KBM-7 (cell line): ENCODE measurements at places on chromosomes 12 and 14.

DNA sequence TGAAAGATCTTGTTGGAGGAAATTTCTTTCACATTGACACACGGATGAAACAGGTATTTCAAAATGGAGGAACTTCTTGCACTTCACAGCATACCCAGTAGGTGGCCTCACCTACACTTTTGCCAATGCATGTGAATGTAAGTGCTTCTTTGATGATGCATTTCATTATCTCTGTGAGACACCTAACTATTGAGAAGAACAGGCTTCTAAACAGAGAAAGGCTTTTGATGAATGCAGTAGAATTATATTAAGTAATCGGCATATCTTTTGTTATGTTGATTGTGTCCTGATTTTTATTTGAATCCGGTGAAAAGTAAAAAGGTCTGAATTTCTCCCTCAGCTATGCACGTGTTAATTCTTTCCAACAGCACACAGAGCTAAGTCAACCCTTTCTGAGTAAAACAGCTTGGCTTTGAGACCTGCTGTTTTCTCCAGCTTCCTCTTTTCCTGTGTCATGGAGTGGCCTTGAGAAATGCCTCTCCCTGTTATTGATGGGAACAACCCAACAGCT lies 399.0 kb downstream of the NAV3 start:
- peak; percentile 41 for DNase-seq

- DNase-seq, result peak; percentile 77
These were observed 9.0 kb upstream of the OR6J1 start for GRCh38 chr14:22653012-22653621.

- DNase-seq, result no peak
These were observed 63.9 kb upstream of the RMST start for GRCh38 chr12:97398704-97399103.

GRCh38 chr12:64385019-64385418 lies 5.5 kb downstream of the C12orf56 start:
- DNase-seq, result no peak

- DNase-seq, result no peak
These were observed 50.4 kb downstream of the SLC6A15 start for GRCh38 chr12:84862186-84862585.

DNA sequence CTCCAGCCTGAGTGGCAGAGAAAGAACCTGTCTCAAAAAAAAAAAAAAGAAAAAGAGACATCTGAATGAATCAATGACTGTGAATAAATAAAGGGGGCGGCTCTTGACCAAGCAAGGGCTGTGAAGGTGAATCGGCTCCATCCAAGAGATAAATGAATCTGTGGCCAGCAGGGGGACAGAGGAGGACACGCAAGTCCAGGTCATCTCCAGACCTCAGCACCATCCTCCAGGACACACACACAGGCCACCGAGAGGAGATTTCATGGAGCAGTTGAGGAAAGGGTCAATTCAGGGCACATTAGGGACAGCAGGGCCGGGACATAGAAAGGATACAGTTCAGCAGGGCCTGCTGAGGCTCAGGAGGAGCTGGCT lies 21.6 kb downstream of the TRPV4 start:
- DNase-seq, result no peak

DNA sequence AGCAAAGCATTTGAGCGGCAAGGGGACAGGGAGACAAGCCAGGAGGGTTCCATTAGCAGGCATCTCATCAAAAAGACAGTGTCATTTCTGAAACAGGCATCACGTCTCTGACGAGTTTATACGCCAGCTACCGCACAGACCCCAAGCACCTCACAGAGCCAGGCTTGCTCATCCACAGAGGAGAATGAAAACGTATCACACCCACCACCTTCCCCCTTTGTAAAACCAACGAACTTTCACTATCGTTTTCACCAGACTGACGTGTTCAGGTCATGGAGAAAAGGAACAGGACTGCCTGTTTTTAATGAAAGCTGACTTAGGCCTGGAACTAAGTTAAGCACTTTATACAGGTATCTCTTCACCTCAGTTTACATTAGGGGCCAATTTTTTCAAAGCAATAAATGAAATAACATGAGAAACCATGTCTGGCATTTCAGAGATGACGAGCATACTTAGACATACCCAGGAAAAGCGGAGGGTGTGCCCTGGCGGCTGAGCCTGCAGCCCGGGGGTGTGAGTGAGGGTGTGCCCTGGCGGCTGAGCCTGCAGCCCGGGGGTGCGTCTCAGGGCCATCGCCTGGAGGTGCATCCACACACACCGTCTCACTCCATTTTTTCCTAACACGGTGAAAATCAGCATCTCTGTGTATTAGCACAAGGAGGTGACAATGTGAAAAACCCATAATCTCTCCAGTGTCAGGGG lies 41.9 kb downstream of the STX2 start:
- no peak for DNase-seq

- DNase-seq, result peak; percentile 58
These were observed 707 bp downstream of the CPSF6 start for GRCh38 chr12:69239922-69240630.

DNA sequence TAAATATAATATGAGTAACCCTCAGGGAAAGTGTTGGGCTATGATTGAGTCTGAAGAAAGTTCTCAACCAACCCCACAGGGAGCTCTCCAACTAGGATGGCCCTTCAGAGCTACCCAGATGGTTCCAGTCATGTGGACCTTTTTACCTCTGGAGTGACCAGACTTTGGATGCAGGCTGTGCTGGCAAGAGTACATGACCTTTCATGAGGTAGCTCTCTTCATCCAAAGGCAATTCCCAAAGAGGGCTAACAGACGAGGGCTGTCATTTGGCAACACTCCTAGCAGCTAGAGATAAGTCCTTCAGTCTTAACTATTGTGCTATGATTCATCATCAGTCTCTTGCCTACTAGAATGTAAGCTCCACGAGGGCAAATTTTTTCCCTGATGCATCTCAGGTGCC lies 75.4 kb downstream of the DUSP6 start:
- no peak for DNase-seq

DNA sequence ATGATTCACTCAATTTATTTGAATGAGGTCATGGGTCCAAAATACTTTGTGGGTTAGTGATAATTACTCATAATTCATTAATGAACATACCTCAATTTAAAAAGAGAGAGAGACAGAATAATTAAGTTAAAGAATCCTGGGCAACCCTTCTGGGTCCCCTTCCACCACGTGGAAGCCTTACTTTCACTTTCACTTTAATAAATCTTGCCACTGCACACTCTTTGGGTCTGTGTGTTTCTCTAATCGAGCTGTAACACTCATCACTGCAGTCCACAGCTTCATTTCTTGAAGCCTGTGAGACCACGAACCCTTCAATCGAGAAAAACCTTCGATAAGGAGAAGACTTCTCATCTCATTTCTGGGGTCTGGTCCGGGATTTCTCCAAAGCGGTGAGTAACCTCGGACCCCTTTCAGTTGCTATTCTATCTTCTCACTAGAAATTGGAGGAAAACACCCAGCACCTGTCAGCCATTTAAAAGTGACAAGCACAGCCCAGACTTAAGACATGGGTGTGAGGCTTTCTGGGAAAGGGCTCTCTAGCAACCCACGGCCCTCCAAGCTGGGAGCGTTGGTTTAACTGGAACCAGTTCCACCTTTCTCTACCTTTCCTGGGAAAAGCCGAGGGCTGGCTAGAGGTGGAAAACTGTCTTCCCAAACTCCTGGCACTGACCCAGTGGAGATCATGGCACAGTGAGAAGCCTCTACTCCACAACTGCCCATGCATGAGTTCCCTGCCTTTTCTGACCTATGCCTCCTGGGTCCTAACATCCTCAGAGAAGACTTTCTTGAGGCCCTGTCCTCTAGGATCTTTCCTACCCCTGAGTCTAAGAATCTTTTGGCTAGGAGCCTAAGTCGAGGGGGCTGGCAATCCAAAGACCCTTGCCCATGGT lies 148.8 kb upstream of the ATF7IP start:
- peak; percentile 11 for DNase-seq

GRCh38 chr14:60166142-60166541 lies 944 bp upstream of the DHRS7 start:
- no peak for DNase-seq

DNA sequence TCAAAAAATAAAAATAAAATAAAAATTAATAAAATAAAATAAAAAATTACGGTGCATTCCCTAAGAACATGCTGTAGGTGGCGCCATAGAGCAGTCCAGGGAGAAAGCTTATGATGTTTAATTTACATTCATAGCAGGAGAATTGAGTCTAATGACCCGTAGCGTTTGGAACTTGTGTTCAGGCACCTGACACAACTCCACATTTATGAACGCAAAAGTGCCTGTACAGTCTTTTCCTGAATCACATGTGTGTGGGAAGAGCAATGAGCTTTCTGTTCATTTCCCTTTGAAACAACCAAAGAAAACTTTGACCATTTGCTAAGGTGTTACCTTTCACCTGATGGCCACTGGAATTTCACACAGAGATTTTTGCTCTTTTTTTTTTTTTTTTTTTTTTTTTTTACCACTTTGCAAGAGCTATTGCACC lies 60.6 kb upstream of the KCNA1 start:
- DNase-seq, result no peak

GRCh38 chr14:84095681-84096080 lies 1434.3 kb upstream of the FLRT2 start:
- no peak for DNase-seq

- no peak for DNase-seq
These were observed 830.0 kb upstream of the NOVA1 start for GRCh38 chr14:27427796-27428195.

DNA sequence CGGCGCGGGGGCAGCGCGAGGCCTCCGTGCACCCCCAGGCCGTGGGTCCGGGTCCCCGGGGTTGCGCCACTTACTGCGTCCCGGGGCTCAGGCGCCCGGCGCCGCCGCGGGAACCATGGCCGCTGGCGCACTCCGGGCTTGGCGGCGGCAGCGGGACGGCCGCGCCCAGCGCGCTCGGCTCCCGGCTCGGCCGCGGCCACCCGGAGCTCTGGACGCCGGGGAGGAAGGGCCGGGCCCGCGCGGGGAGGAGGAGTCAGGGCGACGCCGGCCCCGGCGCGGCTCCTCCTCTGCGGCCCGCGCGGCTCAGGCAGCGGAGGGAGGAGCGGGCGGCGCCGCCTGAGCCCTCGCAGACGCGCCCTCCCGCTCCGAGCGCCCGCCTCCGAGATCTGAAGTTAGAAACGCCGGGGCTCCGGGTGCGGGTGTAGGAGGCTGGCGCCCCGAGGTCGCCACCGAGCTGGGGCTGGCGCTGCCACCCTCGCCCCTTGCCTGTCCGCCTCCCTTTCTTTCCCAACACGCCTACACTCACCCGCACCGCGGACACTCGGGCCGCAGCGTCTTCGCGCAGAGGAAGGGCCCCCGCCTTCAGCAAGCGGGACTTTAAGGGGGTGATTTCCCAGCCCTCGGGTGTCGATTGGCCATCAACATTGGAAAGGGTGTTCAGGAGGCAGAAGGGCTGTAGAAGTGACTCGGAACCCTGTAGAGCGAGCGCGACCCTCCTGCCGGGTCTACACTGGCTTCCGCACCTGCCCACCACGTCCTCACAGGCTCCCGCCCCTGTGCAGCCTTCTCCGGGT lies at the start of gene NIN:
NIN (minus strand) TSS at position 231 of the 794 bp plus-strand sequence. CDS start 9,106 bp downstream, outside the sequence.
- DNase-seq, result peak; percentile 77

GRCh38 chr12:89880690-89881350 lies 172.2 kb upstream of the ATP2B1 start:
- no peak for DNase-seq

GRCh38 chr12:111766608-111767361 lies at the start of gene ALDH2:
TSS of gene ALDH2 (plus strand) at chr12:111766933. CDS start at chr12:111766983, 50 bp downstream.
- no peak for DNase-seq

- DNase-seq, result no peak
These were observed 65.1 kb downstream of the SINHCAF start for GRCh38 chr12:31260840-31261239.

DNA sequence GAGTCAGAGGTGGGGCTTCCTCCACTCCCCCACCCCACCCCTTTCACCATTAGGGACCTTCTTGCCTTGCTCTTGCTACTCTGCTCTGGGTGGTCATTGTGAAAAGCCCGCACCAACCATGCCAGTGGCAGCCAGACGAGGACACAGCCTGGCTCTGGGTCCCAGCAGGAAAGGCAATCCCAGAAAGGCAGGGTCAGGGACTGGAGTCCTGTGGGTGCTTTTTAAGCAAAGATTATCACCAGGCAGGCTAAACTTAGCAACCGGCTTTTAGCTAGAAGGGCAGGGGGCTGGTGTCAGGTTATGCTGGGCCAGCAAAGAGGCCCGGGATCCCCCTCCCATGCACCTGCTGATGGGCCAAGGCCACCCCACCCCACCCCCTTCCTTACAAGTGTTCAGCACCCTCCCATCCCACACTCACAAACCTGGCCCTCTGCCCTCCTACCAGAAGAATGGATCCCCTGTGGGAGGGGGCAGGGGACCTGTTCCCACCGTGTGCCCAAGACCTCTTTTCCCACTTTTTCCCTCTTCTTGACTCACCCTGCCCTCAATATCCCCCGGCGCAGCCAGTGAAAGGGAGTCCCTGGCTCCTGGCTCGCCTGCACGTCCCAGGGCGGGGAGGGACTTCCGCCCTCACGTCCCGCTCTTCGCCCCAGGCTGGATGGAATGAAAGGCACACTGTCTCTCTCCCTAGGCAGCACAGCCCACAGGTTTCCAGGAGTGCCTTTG lies 1.2 kb upstream of the GAPDH start:
- DNase-seq, result peak; percentile 85

DNA sequence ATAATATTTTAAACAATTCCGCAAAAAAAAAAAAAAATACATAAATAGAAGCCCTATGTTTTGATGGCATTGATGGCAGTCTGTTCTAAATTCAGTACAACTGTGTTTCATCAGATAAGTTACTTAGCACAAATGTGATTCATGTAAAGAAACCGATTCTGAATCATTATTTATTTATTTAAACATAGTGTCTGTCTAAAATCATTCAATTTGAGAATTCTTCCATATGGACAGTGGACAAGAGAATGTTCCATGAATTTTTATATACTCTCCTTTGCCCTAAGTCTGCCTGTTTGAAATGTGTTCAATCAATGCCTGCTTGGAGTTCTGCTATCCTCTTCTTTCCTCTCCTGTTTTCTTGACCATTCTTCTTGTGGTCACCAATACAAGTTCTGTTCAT lies 126.5 kb downstream of the PDE3A start:
- DNase-seq, result no peak

DNA sequence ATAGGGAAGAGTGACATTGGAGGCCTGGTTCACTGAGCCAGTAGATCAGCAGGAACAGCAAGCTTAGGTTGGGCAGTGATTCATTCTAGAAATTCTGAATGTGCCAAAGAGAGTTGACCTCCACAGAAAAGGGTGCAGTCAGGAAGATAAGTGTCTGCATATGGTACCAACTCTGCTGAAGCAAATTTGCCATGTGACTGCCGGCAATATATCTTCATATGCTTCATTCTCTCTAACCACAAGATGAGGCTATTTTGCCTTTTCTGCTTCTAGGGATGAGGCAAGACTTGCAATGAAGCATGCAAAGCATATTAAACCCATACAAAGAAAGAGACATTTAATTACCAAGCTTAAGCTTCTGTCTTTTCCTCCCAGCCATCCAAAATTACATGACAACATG lies 13.6 kb downstream of the CCDC198 start:
- no peak for DNase-seq

DNA sequence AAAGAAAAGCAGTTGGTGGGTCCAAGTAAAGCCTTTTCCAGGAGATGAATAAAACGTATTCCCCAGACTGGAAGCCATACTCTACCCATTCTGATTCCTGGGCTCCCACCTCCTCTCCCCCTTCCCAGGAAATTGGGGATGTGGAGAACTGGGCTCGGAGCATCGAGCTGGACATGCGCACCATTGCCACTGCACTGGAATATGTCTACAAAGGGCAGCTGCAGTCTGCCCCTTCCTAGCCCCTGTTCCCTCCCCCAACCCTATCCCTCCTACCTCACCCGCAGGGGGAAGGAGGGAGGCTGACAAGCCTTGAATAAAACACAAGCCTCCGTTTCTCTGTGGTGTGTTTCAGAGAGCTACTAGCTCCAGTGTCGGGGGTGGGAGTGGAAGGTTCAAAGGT lies 822 bp upstream of the RDH5 start:
- DNase-seq, result no peak
